ENCODE measurements at places on chromosomes 3 and 15. TPM values are rescaled to one million over a fixed set of nuclear protein-coding genes. Genes with fewer than 3 reads are reported as not detected.

The MUSTN1 gene
- 3.5 TPM for total RNA-seq

DNA sequence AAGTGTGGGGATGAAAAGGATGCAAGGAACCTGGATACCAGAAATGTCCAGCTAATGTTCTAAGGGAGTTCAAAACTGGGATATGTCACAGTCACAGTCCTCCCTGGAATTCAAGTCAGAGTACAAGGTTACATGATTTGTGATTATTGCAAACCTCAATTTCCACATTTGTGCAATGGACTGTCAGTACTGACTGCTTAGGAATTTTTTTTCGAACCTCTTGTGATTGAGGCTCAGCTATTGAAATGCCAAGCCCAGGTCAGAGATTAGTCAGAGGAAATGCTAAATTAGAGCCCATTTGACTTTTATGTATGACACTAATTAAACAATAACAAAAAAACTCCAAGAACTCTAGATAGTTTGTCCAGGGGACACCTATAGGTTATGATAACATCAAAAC is 210.2 kb downstream of the THSD4 start:
- DNase-seq, result no peak
- no peak overlapping the region for H3K4me3 ChIP-seq
- no peaks in the 10 kb centered on the region for H3K27me3 ChIP-seq
- H3K27ac ChIP-seq, result no peak overlapping the region
- H3K36me3 ChIP-seq, result no peaks in the 10 kb centered on the region

The ITIH1 gene
- total RNA-seq, result not detected

DNA sequence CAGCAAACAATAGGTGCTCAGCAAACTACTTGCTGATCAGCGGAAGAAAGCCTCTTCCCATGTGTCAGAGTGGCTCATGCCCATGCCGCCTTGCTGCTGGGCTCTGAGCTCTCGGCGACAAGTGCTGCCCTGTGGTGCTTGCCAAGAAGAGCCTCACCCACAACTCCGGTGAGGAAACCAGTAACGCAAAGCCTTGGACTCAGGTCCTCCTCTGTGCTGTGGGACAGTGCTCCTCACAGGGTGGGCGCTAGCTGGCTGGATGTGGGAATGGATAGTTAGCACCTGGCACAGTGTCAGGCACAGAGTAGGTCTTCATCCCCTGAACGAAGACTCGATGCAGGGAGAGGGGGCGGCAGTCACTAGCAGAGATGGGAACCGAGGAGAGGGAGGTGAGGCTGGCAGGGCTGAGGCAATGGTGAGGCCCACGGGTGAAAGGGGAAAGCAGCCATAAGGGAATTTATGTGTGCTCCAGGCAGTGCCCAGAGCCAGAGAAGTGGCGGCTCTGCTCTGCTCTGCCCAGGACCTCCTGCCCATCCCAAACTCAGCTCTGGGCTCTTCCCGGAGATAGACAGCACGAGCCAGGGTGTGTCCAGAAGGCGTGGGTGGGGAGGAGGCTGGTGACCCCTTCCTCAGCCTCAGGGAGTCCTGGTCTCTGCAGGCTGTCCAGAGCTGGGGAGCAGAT is 55.7 kb downstream of the IQSEC1 start:
- no peaks in the 10 kb centered on the region for H3K36me3 ChIP-seq
- peak overlapping the region; percentile 97 for H3K4me3 ChIP-seq
- H3K4me1 ChIP-seq, result peaks cover 45% of the 10 kb centered on the region
- peak overlapping the region; percentile 99 for H3K27ac ChIP-seq

DNA sequence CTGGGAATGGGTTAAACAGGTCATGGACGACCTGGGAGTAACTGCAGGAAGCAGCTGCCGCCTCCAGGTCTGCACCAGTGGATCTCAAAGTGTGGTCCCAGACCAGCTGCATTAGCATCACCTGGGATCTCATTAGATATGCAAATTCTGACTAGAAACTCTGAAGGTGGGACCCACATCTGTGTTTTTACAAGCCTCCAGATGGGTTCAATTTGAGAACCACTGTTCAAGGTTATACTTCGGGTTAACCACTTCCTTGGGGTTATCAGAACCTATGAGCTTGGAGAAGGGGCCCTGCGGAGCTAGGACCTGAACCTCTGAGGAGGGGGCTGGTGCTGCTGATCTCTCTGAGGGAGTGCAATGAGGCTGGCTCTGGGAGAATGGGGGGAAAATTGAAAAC is 324.8 kb upstream of the CTDSPL start:
- H3K4me3 ChIP-seq, result no peak overlapping the region
- H3K4me1 ChIP-seq, result peaks cover 22% of the 10 kb centered on the region
- H3K36me3 ChIP-seq, result no peaks in the 10 kb centered on the region

- H3K36me3 ChIP-seq, result no peaks in the 10 kb centered on the region
- H3K4me1 ChIP-seq, result peaks cover 4% of the 10 kb centered on the region
- H3K4me3 ChIP-seq, result no peak overlapping the region
Measured at GRCh38 chr3:143885780-143886427, 37.6 kb upstream of the SLC9A9 start.

DNA sequence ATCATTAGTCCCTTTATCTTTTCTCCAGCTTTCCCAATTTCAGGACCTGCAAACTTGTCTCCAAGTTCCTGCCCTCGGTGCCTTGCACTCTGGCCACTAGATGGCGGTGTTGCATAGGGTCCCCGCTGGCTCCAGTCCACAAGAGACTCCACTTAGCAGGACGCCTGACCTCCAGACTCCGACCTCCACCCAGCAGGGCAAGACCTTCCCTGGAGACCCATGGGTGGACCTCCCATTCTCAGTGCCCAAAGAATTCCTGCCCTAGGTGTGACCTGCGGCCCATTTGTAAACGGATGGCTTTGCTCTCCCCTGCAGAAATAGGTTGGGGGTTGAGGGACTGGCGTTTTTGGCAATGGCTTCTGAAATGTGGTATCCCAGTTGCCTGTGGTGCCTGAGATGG is 82.6 kb downstream of the LSM3 start:
- DNase-seq, result peak; percentile 95
- peaks cover 6% of the 10 kb centered on the region for H3K4me1 ChIP-seq
- no peak overlapping the region for H3K27ac ChIP-seq
- H3K36me3 ChIP-seq, result no peaks in the 10 kb centered on the region

DNA sequence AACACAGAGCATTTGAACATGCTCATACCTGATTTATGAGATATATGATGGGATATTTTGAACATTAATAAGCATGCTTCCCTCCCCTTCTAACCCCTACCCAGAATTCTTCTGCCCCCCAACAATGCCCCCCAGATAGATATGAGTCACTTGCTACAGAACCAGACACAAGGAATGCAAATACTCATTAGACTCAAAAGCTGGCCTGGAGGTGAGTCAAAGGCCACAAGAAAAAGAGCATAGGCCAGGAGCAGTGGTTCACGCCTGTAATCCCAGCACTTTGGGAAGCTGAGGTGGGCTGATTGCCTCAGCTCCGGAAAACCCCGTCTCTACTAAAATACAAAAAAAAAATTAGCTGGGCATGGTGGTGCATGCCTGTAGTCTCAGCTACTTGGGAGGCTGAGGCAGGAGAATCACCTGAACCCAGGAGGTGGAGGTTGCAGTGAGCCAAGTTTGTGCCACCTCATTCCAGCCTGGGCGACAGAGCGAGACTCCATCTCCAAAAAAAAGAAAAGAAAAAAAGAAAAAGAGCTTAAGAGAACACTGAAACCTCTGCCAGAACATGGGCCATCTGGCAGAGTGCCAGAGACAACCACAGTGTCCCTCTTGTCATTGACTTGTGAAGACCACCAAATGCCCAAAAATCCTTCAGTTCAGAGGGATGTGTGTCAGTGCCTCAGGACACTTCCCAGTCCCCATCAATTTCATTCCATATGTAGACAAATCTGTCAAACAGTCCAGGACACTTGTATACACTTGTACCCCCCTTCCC is 3.9 kb upstream of the SH3GL3 start:
- peaks cover 5% of the 10 kb centered on the region for H3K27me3 ChIP-seq
- DNase-seq, result no peak
- H3K4me1 ChIP-seq, result peaks cover 1% of the 10 kb centered on the region

The MB21D2 gene
- total RNA-seq, result 42.5 TPM

The CNTN3 gene
- total RNA-seq, result 2.2 TPM

DNA sequence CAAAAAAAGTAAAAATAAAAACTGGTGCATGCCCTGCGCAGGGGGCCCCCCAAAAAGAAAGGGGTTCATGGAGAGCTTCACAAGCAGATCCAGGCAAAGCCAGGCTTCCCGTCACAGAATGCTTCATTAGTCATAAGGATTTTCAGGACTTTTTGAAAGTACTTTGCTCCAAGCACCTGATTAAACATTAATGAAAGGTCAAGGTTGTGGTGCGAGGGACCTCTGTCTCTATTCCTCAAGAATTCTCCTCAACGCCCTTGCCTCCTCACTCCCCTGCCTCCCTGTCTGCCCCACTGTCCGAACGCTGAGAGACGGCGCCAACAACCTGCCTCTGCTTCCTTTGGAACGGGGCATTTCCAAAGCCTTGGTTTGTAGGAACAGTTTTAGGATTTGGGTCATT is 240.1 kb upstream of the IGF1R start:
- peaks cover 11% of the 10 kb centered on the region for H3K27me3 ChIP-seq
- DNase-seq, result no peak
- no peak overlapping the region for H3K27ac ChIP-seq
- H3K36me3 ChIP-seq, result no peaks in the 10 kb centered on the region
- no peak overlapping the region for H3K4me3 ChIP-seq
- H3K4me1 ChIP-seq, result no peaks in the 10 kb centered on the region

DNA sequence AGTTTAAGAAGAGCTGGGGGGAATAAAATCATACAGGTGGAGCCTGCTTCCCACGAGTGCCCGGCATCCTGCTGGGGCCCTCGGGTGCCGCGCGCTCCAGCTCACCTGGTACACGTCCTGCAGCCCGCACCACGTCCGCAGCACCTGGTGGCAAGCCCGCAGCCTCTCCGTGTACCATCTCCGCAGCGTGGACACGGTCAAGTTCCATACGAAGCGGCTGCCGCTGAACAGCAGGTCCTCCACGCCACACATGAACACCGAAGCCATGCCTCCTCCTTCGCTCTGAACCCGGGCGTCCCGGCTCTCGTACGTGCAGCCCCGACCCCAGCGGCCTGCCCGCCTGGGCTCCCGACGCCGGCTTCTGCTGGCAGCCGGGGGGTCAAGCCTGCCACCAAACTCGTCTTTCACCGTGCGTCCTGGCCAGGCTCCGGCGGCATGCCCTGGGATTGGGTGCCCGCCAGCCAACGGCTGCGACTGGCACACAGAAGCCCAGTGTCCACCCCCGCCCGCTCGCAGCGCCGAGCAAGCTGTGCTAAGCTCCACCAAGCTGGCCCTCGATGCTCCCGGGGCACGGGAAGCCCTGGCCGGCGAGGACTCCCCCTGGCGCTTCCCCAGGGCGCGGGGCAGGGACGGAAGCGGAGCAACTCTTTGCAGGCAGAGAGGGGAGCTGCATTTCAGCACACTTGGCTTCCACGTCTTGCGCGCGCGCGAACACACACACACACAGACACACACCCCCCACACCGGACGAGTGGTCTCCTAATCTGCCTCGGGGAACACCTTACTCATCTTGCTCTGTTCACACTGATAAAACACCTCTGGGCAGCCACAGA is at the start of gene FRMD4B:
Gene FRMD4B, minus strand, starts transcription at position 366 of the 833 bp plus-strand sequence. Its CDS starts 99 bp downstream, at position 267.
- peaks cover 30% of the 10 kb centered on the region for H3K4me1 ChIP-seq
- no peaks in the 10 kb centered on the region for H3K36me3 ChIP-seq
- no peak within 1 kb of the TSS for H3K27ac ChIP-seq
- H3K27me3 ChIP-seq, result peaks cover 2% of the 10 kb centered on the region
- DNase-seq, result peak; percentile 65
- peak within 1 kb of the TSS; percentile 84 for H3K4me3 ChIP-seq

The FETUB gene
- not detected for total RNA-seq

GRCh38 chr3:187954516-187954872 is 199.5 kb upstream of the LPP start:
- H3K27ac ChIP-seq, result no peak overlapping the region
- H3K4me3 ChIP-seq, result no peak overlapping the region
- no peaks in the 10 kb centered on the region for H3K36me3 ChIP-seq

DNA sequence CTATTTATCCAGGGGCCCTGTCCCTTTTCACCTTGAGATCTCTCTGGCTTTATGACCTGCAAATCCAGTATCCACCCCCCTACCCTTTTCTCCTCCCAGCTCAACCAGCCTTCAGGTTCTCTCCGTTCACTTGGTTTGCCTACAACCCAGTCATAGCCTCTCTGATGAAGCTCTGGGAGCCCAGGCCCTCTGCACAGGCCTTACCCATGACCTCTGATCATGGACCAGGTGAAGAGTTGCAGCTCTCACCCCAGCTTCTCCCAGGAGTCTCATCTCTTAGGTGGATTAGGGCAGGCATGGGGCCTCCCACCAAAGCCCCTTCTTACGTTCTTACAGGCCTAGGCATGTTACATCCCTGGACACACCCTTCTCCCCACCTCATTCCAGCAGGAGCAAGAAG is 59.8 kb downstream of the EXOG start:
- no peaks in the 10 kb centered on the region for H3K4me1 ChIP-seq
- no peak overlapping the region for H3K27ac ChIP-seq
- peaks cover 9% of the 10 kb centered on the region for H3K36me3 ChIP-seq
- no peak for DNase-seq
- H3K27me3 ChIP-seq, result peaks cover 2% of the 10 kb centered on the region

GRCh38 chr15:81373775-81374395 is at the start of gene TMC3:
TMC3 (minus strand) TSS chr15:81374213; CDS start chr15:81374077, 136 bp downstream.
- H3K27ac ChIP-seq, result no peak within 1 kb of the TSS
- no peaks in the 10 kb centered on the region for H3K36me3 ChIP-seq
- H3K4me3 ChIP-seq, result no peak within 1 kb of the TSS
- peaks cover 2% of the 10 kb centered on the region for H3K27me3 ChIP-seq
- H3K4me1 ChIP-seq, result peaks cover 23% of the 10 kb centered on the region
- DNase-seq, result no peak

DNA sequence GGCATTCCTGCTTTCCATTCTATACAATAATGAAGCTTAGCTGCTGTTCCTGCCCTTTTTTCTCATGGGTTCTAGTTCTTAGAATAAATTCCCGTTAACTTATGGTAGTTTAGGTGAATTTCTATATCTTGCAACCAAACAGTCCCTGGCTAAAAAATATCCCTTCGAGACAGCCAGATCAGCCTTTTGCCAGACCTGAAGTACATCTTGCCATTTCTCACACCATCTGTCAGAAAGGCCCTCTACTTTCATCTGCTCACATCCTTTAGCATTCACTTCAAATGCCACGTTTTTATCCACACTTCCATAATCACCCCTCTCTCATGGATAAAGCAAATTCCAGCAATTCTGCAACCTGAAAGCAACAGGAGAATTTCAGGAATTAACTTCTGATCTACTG is 145.4 kb downstream of the GAP43 start:
- H3K36me3 ChIP-seq, result no peaks in the 10 kb centered on the region
- H3K4me1 ChIP-seq, result peaks cover 38% of the 10 kb centered on the region
- no peak for DNase-seq
- peak overlapping the region; percentile 12 for H3K4me3 ChIP-seq
- H3K27ac ChIP-seq, result peak overlapping the region; percentile 37
- H3K27me3 ChIP-seq, result peaks cover 2% of the 10 kb centered on the region

- no peak for DNase-seq
- no peaks in the 10 kb centered on the region for H3K36me3 ChIP-seq
- H3K27ac ChIP-seq, result no peak overlapping the region
- no peak overlapping the region for H3K4me3 ChIP-seq
Measured at GRCh38 chr3:108300103-108300849, 3.9 kb downstream of the HHLA2 start.

GRCh38 chr3:37855363-37855970 is 6.2 kb upstream of the CTDSPL start:
- no peaks in the 10 kb centered on the region for H3K36me3 ChIP-seq
- H3K27ac ChIP-seq, result no peak overlapping the region
- H3K27me3 ChIP-seq, result peaks cover 14% of the 10 kb centered on the region
- DNase-seq, result peak; percentile 92

- DNase-seq, result no peak
- no peak overlapping the region for H3K4me3 ChIP-seq
- H3K27me3 ChIP-seq, result no peaks in the 10 kb centered on the region
- no peaks in the 10 kb centered on the region for H3K36me3 ChIP-seq
- no peaks in the 10 kb centered on the region for H3K4me1 ChIP-seq
Measured at GRCh38 chr3:64824394-64824909, 136.7 kb upstream of the ADAMTS9 start.

All from glutamatergic neuron (in vitro differentiated cells).